ENCODE measurements at places on chromosomes 2 and 18. TPM values are rescaled to one million over a fixed set of nuclear protein-coding genes. Genes with fewer than 3 reads are reported as not detected.

Gene PROKR1
- total RNA-seq = 0.69 TPM

Gene CRIM1
- 78.0 TPM for total RNA-seq

Gene RAX
- total RNA-seq = not detected

Gene CEP68
- total RNA-seq = 32.3 TPM

Gene SERPINB2
- not detected for total RNA-seq

Gene AGXT
- total RNA-seq = not detected

Gene DQX1
- total RNA-seq = 0.37 TPM

Gene ACMSD
- not detected for total RNA-seq

Gene AQP12B
- not detected for total RNA-seq

Gene CHRNG
- total RNA-seq = 3.5 TPM

Gene FOXI3
- total RNA-seq = not detected

Gene COLEC11
- total RNA-seq = 2.9 TPM

Gene DCDC2C
- total RNA-seq = 0.48 TPM

Gene MFSD2B
- total RNA-seq = 0.85 TPM

Gene TXNDC2
- total RNA-seq = not detected

Gene GCG
- total RNA-seq = not detected

Gene FN1
- total RNA-seq = 1,853 TPM

Gene ANKRD29
- total RNA-seq = 11.7 TPM

Gene LCT
- not detected for total RNA-seq

Gene PJVK
- total RNA-seq = 10.9 TPM

Gene RBKS
- 1.3 TPM for total RNA-seq

Gene LYPD1
- 0.79 TPM for total RNA-seq

Gene INHBB
- total RNA-seq = 0.74 TPM

Gene PREB
- total RNA-seq = 20.5 TPM

Gene LRRC30
- 0.32 TPM for total RNA-seq

Gene LBX2
- 0.95 TPM for total RNA-seq
